Fibroblast of villous mesenchyme (primary cell): ENCODE measurements at places on chromosomes 3 and 15. TPM values are rescaled to one million over a fixed set of nuclear protein-coding genes. Genes with fewer than 3 reads are reported as not detected.

DNA sequence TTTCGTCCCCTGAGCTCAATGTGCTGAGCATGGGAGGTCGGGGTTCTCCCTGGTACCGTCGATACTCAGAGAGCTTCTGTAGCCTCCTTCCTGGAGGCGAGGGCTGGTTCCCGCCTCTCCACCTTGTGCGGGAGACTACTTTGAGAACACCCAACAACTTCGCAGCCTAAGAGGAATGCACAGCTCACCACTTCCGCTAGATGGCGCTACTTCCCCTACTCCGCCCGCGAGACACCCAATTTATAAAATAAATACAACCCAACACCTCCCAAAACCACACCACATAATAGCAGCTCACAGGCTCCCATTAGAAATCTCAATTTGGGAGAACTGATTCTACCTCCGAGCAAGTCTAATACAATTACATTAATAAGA lies 1.2 kb downstream of the RGMA start:
- peak; percentile 64 for DNase-seq

GRCh38 chr15:70023064-70023768 lies 74.5 kb downstream of the TLE3 start:
- DNase-seq = peak; percentile 80

Gene CSPG5
- 0.32 and 0.43 TPM in 2 replicates for total RNA-seq

Gene FANCD2OS
- not detected in 2 replicates for total RNA-seq

- no peak for DNase-seq
Measured at GRCh38 chr3:53750253-53751210, 95.7 kb downstream of the CHDH start.

DNA sequence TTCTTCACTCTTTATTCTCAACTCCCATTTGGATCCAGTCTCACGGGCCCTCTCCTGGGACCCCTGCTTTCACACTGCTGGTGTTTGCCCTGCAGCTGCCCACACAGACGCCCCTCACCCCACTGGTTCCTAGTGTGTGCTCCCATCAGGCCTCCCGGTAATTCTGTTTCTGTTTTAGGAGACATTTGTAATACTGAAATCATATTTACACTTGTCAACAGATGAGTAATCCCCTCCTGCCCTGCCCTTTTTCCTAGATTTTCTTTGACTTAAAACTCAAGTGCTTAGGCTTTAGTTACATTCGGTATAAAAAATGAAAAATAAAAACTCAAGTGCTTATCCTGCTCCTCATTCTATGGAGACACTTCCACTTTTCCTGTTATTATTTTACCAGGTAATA lies 18.4 kb upstream of the ABTB1 start:
- no peak for DNase-seq

Gene ATP13A5
- not detected in 2 replicates for total RNA-seq

DNA sequence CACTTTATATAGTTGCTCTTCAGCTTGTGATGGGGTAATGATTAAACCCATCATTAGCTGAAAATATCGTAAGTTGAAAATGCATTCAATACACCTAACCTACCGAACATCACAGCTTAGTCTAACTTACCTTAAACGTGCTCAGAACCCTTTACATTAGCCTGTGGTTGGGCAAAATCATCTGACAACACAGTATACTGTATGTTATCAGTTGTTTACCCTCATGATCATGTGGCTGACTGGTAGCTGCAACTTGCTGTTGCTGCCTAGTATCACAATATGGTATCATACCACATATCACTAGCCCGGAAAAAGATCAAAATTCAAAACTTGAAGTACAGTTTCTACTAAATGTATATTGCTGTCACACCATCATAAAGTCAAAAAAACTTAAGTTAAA lies 9.5 kb downstream of the ZNF280D start:
- peak; percentile 20 for DNase-seq

- peak; percentile 46 for DNase-seq
Measured at GRCh38 chr15:81117136-81117535, 16.9 kb upstream of the CFAP161 start.

Gene LINGO1
- total RNA-seq = not detected in 2 replicates

- peak; percentile 4 for DNase-seq
Measured at GRCh38 chr3:100702082-100702979, 7.0 kb upstream of the TFG start.

GRCh38 chr3:142568393-142569017 lies 10.0 kb downstream of the ATR start:
- DNase-seq = no peak
